Tibial nerve (tissue), 4 donors: ENCODE measurements at places on chromosomes 3 and 15. TPM values are rescaled to one million over a fixed set of nuclear protein-coding genes. Genes with fewer than 3 reads are reported as not detected.

PCLAF gene
- total RNA-seq = not detected

ADAMTS17 gene
- 4.2 TPM for total RNA-seq

C3orf22 gene
- not detected for total RNA-seq

BLOC1S6 gene
- 47.5 TPM for total RNA-seq

PLA2G4E gene
- not detected for total RNA-seq

UTS2B gene
- total RNA-seq = not detected

CLRN1 gene
- not detected for total RNA-seq

NDUFB5 gene
- total RNA-seq = 101 TPM

NTRK3 gene
- total RNA-seq = 82.3 TPM

UROC1 gene
- total RNA-seq = not detected
